CD4-positive, alpha-beta memory T cell (primary cell): ENCODE measurements at places on chromosomes 5 and 9. TPM values are rescaled to one million over a fixed set of nuclear protein-coding genes. Genes with fewer than 3 reads are reported as not detected.
A peak's percentile ranks its signal among the peaks of the same experiment; 100 is the strongest.

- no peak for DNase-seq
Measured at GRCh38 chr9:98964911-98965336, 21.2 kb downstream of the COL15A1 start.

Gene SCGB3A1
- total RNA-seq, result not detected

Gene DMRT2
- 0.23 TPM for total RNA-seq

DNA sequence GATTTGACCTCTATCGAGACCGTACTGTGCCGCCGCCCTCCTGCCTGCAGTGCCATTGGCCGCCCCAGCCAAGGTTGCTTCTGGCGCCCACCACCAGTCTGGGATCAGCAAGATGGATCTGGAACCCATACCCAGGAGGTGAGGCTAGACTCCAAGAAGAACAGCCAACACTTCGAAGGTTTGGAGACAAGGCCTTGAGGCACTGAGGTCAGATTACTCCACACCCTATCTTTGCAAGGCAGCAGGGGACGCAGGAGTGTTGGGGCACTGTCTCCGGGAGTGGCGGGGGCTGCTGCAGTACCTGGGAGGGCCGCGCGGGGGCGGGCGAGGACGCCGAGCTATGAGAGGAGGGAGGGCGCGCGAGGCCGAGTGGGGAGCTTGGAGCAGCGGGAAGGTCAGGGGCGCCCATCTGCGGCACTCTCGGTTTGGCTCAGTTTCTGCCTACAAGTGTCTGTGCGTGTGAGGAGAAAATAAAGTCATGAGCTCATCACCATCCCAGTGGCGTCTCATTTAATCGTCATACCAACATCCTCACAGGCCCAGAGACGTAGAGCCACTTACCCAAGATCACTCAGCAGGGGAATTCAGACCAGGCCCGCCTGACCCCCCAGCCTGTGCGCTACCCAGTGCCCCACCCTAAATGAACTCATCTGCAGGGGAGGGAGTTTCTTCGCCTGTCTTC is 20.5 kb upstream of the PSD2 start:
- peak; percentile 72 for DNase-seq

- DNase-seq, result no peak
Measured at GRCh38 chr9:92734931-92735635, 29.6 kb downstream of the BICD2 start.

DNA sequence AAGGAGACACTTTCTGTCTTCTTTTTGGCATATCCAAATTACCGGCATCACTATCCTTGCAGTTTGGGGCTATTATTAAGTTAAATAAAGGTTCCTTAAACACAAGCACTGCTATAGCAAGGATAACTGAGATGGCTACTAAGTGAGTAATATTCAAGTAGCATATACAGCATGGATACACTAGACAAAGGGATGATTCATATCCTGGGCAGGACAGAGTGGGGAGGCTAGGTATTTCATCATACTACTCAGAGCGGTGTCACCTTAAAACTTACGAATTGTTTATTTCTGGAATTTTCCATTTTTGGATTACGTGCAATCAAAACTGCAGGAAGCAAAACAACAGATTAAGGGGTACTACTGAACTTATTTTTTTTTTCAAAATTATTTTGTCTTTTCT is 54.1 kb downstream of the FER start:
- DNase-seq, result no peak

GRCh38 chr9:136489731-136490130 is 6.9 kb upstream of the SEC16A start:
- no peak for DNase-seq

GRCh38 chr5:67098656-67099055 is 97.9 kb downstream of the CD180 start:
- DNase-seq, result no peak

GRCh38 chr5:169574134-169574646 is 9.4 kb upstream of the SPDL1 start:
- DNase-seq, result no peak

- no peak for DNase-seq
Measured at GRCh38 chr5:41885286-41885685, 15.1 kb upstream of the OXCT1 start.

- no peak for DNase-seq
Measured at GRCh38 chr9:136078024-136078423, 17.1 kb downstream of the NACC2 start.

Gene EGFLAM
- not detected for total RNA-seq

Gene GFPT2
- 1.00 TPM for total RNA-seq

Gene DOK3
- 3.7 TPM for total RNA-seq

- no peak for DNase-seq
Measured at GRCh38 chr5:168088410-168089173, 202.9 kb upstream of the WWC1 start.
